ENCODE measurements at places on chromosomes 2 and 18.

GRCh38 chr2:165074323-165074722, 119.0 kb upstream of the SLC38A11 start:
- DNase-seq, result no peak

- DNase-seq, result no peak
Observed at GRCh38 chr2:141711627-141712026, 419.2 kb downstream of the LRP1B start.

- DNase-seq, result no peak
Observed at GRCh38 chr18:49630246-49630699, 68.4 kb downstream of the LIPG start.

DNA sequence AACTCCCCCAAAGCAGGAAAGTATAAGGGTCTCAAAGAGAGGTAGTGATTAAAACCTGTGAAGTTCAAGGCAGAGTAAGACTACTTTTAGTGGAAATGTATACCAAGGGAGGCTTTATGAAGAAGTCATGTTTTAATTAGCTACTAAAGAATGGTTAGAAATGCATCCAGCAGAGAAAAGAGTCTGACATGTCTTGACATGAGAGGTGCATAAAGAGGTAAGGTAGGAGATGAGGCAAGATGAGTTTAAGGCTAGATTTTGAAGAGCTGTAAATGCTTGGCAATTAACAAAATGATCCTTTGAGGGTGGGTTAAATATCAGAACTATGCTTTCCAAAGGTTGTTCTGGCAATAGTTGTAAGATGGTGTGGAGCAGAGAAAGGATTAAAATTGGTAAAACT, 88.7 kb upstream of the WDSUB1 start:
- no peak for DNase-seq
